ENCODE measurements at places on chromosomes 16 and 17. TPM values are rescaled to one million over a fixed set of nuclear protein-coding genes. Genes with fewer than 3 reads are reported as not detected.

Gene GDPD3
- total RNA-seq: 2.1 TPM

Gene KRT32
- total RNA-seq: not detected

Gene HSPB9
- not detected for total RNA-seq

Gene KRTAP1-1
- not detected for total RNA-seq

Gene BAIAP2
- 114 TPM for total RNA-seq

Gene RNF227
- total RNA-seq: 1.1 TPM

Gene CRHR1
- total RNA-seq: 0.20 TPM

Gene MYH3
- total RNA-seq: 1.0 TPM

Gene HAS3
- total RNA-seq: 46.3 TPM

Gene TK2
- 18.5 TPM for total RNA-seq

Gene ATP1B2
- total RNA-seq: 0.12 TPM

Gene SLFN5
- total RNA-seq: 4.5 TPM

Gene HOXB9
- total RNA-seq: 7.2 TPM

Gene HCRT
- not detected for total RNA-seq

Gene CACNG3
- not detected for total RNA-seq

Gene OTOP3
- not detected for total RNA-seq

Gene SP6
- total RNA-seq: 3.4 TPM

Gene KRTAP3-2
- not detected for total RNA-seq

Gene APOBR
- total RNA-seq: not detected

Gene PLSCR3
- total RNA-seq: 41.3 TPM

Gene KRT23
- 0.19 TPM for total RNA-seq

Gene MYOCD
- 0.49 TPM for total RNA-seq

Gene TEX14
- total RNA-seq: 0.29 TPM

Gene NPIPA2
- total RNA-seq: 1.1 TPM

Gene YWHAE
- total RNA-seq: 559 TPM

Gene KRT37
- not detected for total RNA-seq

Gene SEPTIN12
- total RNA-seq: not detected

Gene KCNAB3
- total RNA-seq: 1.9 TPM

Gene YPEL2
- total RNA-seq: 3.4 TPM

Gene PROCA1
- 1.3 TPM for total RNA-seq

Gene CDK3
- total RNA-seq: 5.6 TPM

Gene CLEC10A
- total RNA-seq: not detected

Gene TBC1D3C
- 0.07 TPM for total RNA-seq

Gene TEX19
- total RNA-seq: 0.45 TPM

Gene TAT
- total RNA-seq: not detected

Gene SKA2
- 144 TPM for total RNA-seq

Gene KRT36
- total RNA-seq: 0.07 TPM

Gene CNP
- 67.6 TPM for total RNA-seq

Gene WFDC1
- total RNA-seq: not detected

Gene TAOK2
- total RNA-seq: 32.4 TPM

Gene CCDC200
- not detected for total RNA-seq

Gene PMP22
- 230 TPM for total RNA-seq

Gene SERPINF2
- total RNA-seq: 3.2 TPM

Gene HAGH
- 63.5 TPM for total RNA-seq

All from A549 treated with GW870086 at 1 μM for 4 hours (cell line).